Neural crest cell (in vitro differentiated cells): ENCODE measurements at places on chromosomes 16 and 17. TPM values are rescaled to one million over a fixed set of nuclear protein-coding genes. Genes with fewer than 3 reads are reported as not detected.
A peak's percentile ranks its signal among the peaks of the same experiment; 100 is the strongest.

GRCh38 chr16:67767953-67768352 is 38.4 kb downstream of the RANBP10 start:
- H3K27ac ChIP-seq = no peak overlapping the region
- H3K36me3 ChIP-seq = peaks cover 15% of the 10 kb centered on the region
- H3K27me3 ChIP-seq = no peaks in the 10 kb centered on the region

TMIGD1 gene
- total RNA-seq = not detected in 2 replicates

- H3K27ac ChIP-seq = no peak overlapping the region
- no peak for DNase-seq
- no peaks in the 10 kb centered on the region for H3K36me3 ChIP-seq
- H3K27me3 ChIP-seq = no peaks in the 10 kb centered on the region
- H3K4me1 ChIP-seq = no peaks in the 10 kb centered on the region
- H3K4me3 ChIP-seq = no peak overlapping the region
Observed at GRCh38 chr16:87233928-87234327, 83.3 kb downstream of the C16orf95 start.

- peak overlapping the region; percentile 67 for H3K4me3 ChIP-seq
- H3K36me3 ChIP-seq = no peaks in the 10 kb centered on the region
- H3K27me3 ChIP-seq = peaks cover 39% of the 10 kb centered on the region
- DNase-seq = peak; percentile 88
- no peak overlapping the region for H3K27ac ChIP-seq
- H3K4me1 ChIP-seq = peaks cover 15% of the 10 kb centered on the region
Observed at GRCh38 chr17:38676706-38677504, 2.1 kb upstream of the EPOP start.

IL4R gene
- total RNA-seq = 11.2 and 12.8 TPM in 2 replicates

DNA sequence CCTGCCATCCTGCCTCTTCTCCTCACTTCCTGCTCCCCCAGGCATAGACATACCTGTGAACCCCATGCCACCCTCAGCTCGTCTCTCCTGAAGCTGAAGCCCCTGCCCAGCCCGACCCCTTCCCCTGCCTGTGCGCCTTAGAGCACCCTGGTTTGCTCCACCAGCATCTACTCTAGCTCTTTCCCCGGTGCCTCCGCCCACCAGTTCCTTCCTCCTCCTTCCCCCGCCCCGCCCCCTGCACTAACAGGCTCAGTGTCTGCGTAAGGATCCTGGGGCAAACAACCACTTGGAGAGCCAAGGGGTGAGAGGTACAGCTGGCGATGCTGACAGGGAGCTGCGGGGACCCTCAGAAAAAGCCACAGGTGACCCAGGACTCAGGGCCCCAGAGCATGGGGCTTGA is 1.9 kb downstream of the GPR142 start:
- no peaks in the 10 kb centered on the region for H3K36me3 ChIP-seq
- no peak overlapping the region for H3K4me3 ChIP-seq
- DNase-seq = no peak
- no peaks in the 10 kb centered on the region for H3K27me3 ChIP-seq
- H3K27ac ChIP-seq = no peak overlapping the region

THAP11 gene
- 46.2 and 46.7 TPM in 2 replicates for total RNA-seq

RNF227 gene
- 3.6 and 4.0 TPM in 2 replicates for total RNA-seq

- no peak overlapping the region for H3K27ac ChIP-seq
- peaks cover 32% of the 10 kb centered on the region for H3K4me1 ChIP-seq
- H3K4me3 ChIP-seq = peak overlapping the region; percentile 88
- peaks cover 50% of the 10 kb centered on the region for H3K27me3 ChIP-seq
Observed at GRCh38 chr17:68290268-68290954, 516 bp downstream of the SLC16A6 start.

MT1E gene
- total RNA-seq = 0.49 and 0.59 TPM in 2 replicates

CCDC144A gene
- total RNA-seq = 1.3 and 1.6 TPM in 2 replicates

HOXB8 gene
- total RNA-seq = 19.7 and 22.9 TPM in 2 replicates

GRCh38 chr16:66741169-66741900 is 10.1 kb downstream of the DYNC1LI2 start:
- H3K27me3 ChIP-seq = no peaks in the 10 kb centered on the region
- DNase-seq = peak; percentile 50
- H3K4me1 ChIP-seq = peaks cover 31% of the 10 kb centered on the region
- H3K27ac ChIP-seq = peak overlapping the region; percentile 87
- H3K36me3 ChIP-seq = peaks cover 11% of the 10 kb centered on the region
- no peak overlapping the region for H3K4me3 ChIP-seq

DNA sequence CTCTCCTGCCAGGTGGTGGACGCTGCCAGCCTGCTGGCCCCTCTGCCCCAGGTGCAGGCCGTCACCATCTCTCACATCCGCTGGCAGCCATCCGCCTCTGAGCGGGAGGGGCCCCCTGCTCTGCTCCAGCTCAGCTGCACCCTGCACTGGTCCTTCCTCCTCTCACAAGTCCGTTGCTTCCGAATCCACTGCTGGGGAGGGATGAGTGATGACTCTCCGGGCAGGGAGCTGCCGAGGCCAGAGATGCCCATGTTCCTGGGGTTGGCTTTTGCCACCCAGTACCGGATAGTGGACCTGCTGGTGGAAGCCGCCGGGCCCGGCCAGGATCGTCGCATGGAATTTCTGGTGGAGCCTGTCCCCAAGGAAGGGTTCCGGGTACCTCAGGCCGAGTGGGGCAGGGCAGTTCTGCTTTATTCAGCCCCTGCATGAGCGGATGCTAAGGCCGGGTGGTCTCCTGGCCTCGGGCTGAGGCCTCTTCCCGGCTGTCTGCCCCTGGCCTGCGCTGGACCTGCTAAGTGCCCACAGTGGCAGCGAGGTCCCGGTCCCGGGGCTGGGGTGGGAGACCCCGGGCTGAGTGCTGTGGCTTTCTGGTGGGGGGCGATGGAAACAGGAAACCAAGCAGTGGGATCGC is 11.4 kb downstream of the ENGASE start:
- DNase-seq = no peak
- no peaks in the 10 kb centered on the region for H3K36me3 ChIP-seq
- no peak overlapping the region for H3K27ac ChIP-seq
- no peak overlapping the region for H3K4me3 ChIP-seq
- H3K4me1 ChIP-seq = no peaks in the 10 kb centered on the region
- H3K27me3 ChIP-seq = no peaks in the 10 kb centered on the region

DNA sequence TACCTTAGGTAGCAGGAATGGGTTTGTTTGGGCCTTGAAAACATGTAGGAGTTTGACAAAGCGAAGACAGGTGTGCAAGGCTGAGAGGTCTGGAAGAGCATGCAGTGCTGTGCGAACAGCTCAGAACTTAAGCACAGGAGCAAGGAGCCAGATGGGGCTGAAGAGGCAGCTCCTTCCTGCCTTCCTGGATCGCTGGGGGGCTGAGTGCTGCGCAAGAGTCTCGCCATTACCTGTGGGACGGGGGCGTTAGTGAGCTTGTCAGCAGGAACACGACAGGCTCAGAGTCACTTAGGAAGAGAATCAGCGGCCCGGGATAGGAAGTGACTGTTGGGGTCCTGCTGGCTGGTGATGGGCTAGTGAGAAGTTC is 464 bp upstream of the MRM1 start:
- H3K4me1 ChIP-seq = peaks cover 36% of the 10 kb centered on the region
- no peaks in the 10 kb centered on the region for H3K27me3 ChIP-seq
- DNase-seq = no peak
